Small intestine (tissue), 16 donors: ENCODE measurements at places on chromosomes 5 and 9. TPM values are rescaled to one million over a fixed set of nuclear protein-coding genes. Genes with fewer than 3 reads are reported as not detected.

SHISAL2B gene
- polyA plus RNA-seq = 0.18 TPM

CSNK1A1 gene
- 105 TPM for polyA plus RNA-seq

DPM2 gene
- polyA plus RNA-seq = 46.0 TPM

- H3K27me3 ChIP-seq = no peaks in the 10 kb centered on the region
- H3K4me3 ChIP-seq = no peak overlapping the region
- no peaks in the 10 kb centered on the region for H3K36me3 ChIP-seq
- H3K27ac ChIP-seq = no peak overlapping the region
Observed at GRCh38 chr5:17426104-17426749, 71.8 kb upstream of the TAF11L2 start.

DNA sequence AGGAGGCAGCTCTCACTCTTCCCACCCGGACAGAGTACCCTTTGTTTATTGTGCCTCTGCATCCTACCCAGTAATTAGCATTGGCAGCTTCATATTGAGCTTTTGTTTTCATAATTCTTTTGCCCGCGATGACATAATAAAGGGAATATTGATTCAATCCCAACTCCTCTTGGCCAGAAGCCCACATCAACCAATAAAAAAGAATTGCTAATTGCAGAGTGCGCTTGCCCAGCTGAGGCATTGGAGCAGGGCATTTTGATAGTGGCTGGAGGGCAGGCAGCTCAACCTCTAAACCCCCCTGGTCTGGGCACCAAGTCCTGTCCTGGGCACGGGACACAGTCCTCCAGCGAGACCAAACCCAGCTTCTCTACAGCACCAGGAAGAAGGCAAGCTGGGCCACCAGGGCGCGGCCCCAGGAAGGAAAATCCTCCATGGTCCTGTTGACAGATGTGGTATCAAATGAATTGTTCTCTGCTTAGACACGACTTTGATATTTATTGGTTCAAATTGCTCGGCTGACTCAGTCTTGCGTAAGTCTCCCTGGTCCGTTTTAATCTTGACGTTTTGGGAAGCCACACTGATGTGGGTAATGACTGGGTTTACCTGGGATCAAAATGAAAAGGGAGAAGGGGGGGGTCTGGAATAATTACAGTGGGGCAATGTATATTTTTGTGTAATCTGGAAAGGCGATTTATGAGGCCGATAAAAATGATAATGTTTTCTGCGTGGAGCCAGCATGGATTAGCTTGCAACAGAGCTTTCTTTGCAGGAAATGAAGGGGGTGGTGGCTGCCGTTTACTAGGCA lies 220.7 kb upstream of the MSX2 start:
- peak overlapping the region; percentile 90 for H3K27ac ChIP-seq
- H3K4me1 ChIP-seq = peaks cover 1% of the 10 kb centered on the region
- DNase-seq = peak; percentile 72
- H3K36me3 ChIP-seq = no peaks in the 10 kb centered on the region
- no peak overlapping the region for H3K4me3 ChIP-seq
- H3K27me3 ChIP-seq = no peaks in the 10 kb centered on the region

DNA sequence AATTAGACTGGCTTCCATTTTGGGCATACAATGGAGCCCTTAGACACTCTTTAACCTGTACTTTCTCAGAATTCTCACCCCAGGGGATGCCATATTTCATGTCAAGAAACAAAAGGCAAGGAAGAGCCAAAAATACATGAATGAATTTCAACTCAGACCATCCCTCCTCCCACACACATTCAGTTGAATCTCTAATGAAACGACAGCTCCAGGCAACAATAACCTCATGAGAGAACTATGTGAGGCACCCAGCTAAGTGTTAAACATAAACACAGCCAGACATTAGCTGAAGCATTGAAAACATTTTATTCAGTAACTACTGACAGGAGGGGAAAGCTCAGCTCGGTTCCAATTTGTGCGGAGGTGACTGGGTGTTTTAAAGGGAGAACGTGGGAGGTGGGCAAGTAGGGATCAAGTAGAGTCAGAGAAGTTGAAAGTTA lies 1359.1 kb upstream of the CDH9 start:
- no peak for DNase-seq
- H3K27ac ChIP-seq = no peak overlapping the region
- H3K27me3 ChIP-seq = no peaks in the 10 kb centered on the region
- H3K4me3 ChIP-seq = no peak overlapping the region
- no peaks in the 10 kb centered on the region for H3K36me3 ChIP-seq

- no peak for DNase-seq
- no peaks in the 10 kb centered on the region for H3K4me1 ChIP-seq
- H3K4me3 ChIP-seq = no peak overlapping the region
- H3K27me3 ChIP-seq = no peaks in the 10 kb centered on the region
Observed at GRCh38 chr9:73575101-73576060, 423.7 kb downstream of the ANXA1 start.

DNA sequence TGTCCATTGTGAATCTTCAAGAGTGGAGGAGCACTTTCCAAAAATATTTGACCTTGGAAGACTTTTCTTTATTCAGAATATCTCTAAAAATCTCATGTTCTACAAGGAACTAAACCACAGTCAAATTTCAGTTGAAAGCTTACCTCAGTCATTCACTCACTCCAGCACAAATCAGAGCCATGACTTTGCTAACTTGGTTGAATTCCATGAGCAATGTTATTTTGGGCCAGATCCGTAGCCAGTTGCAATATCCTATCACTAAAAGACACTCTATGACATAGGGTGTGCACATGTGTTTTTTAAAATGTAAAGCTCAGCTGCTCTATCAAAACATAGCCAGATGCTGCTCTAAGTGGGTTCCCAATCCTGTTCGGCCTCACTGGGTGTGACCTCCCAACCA lies 156.1 kb upstream of the ANKRD55 start:
- no peak overlapping the region for H3K4me3 ChIP-seq
- no peak overlapping the region for H3K27ac ChIP-seq

GRCh38 chr5:5637173-5637572 lies 214.7 kb downstream of the ICE1 start:
- H3K36me3 ChIP-seq = no peaks in the 10 kb centered on the region
- no peak overlapping the region for H3K27ac ChIP-seq
- DNase-seq = no peak
- no peaks in the 10 kb centered on the region for H3K27me3 ChIP-seq

GRCh38 chr5:167294882-167295680 lies 996.4 kb upstream of the WWC1 start:
- no peaks in the 10 kb centered on the region for H3K36me3 ChIP-seq
- DNase-seq = peak; percentile 11
- peaks cover 5% of the 10 kb centered on the region for H3K4me1 ChIP-seq

DNA sequence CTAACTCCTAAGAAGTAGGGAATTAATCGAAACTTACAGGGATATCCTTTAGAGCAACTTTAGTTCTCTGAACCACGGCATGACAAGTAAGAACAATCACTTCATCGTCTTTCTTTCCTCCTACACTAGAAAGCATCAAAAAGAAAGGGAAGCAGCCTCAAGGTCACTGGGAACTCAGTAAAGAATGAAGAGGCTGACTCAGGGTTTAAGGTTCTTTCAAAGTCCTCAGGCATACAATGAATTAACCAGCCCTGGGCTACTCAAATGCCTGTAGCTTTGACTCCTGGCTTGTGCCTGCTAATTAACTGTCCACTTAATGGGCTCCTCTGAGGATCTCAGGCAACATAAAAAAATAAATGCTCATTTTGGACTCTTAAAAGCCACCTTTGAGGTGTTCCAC lies 102.0 kb downstream of the TRIM32 start:
- H3K27me3 ChIP-seq = no peaks in the 10 kb centered on the region
- no peak overlapping the region for H3K27ac ChIP-seq
- H3K36me3 ChIP-seq = no peaks in the 10 kb centered on the region
- no peak overlapping the region for H3K4me3 ChIP-seq
- no peaks in the 10 kb centered on the region for H3K4me1 ChIP-seq
- no peak for DNase-seq
